ENCODE measurements at places on chromosomes 3 and 15. TPM values are rescaled to one million over a fixed set of nuclear protein-coding genes. Genes with fewer than 3 reads are reported as not detected.

- no peak for DNase-seq
These were observed 98.8 kb upstream of the MB21D2 start for GRCh38 chr3:193016437-193016901.

ITIH1 gene
- not detected for total RNA-seq

DNA sequence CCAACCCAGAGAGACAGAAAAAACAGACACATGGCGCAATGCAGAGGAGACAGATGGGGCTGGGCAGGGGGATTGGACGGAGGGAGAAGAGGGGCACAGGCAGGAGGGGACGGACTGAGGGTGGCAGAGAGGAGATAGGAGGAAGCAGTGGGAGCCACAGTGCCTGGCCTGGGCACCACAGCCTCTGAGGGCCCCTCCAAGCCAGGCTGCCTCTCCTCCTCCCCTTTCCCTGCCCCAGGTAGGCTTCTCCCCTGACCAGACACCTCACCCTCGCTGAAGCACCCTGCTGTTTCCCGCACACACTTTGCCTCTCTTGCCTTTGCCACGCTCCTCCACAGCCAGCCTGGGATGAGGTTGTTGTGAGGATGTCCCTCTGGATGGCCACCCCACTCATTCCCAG is 84.0 kb upstream of the PRR20G start:
- no peak for DNase-seq

B3GNT5 gene
- total RNA-seq: 23.0 TPM

DNA sequence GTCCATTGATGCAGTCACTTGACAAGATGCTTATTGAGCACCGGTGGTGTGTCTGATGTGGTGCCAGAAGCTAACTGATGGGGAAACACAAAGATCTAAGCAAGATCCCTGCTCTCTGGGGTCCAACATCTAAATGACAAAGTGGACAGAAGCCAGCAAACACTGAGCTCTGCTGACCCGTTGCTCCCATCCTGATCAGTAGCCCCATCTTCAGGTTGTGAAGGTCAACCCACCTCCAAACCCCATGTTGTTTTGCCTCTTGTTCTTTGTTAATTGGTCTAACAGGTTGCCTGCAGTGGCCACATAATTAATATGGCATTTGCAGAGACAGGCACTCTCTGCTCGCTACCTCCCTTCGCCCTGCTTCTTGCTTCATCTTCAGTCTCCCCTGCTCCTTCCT is 21.5 kb upstream of the GLCE start:
- DNase-seq: no peak

DNA sequence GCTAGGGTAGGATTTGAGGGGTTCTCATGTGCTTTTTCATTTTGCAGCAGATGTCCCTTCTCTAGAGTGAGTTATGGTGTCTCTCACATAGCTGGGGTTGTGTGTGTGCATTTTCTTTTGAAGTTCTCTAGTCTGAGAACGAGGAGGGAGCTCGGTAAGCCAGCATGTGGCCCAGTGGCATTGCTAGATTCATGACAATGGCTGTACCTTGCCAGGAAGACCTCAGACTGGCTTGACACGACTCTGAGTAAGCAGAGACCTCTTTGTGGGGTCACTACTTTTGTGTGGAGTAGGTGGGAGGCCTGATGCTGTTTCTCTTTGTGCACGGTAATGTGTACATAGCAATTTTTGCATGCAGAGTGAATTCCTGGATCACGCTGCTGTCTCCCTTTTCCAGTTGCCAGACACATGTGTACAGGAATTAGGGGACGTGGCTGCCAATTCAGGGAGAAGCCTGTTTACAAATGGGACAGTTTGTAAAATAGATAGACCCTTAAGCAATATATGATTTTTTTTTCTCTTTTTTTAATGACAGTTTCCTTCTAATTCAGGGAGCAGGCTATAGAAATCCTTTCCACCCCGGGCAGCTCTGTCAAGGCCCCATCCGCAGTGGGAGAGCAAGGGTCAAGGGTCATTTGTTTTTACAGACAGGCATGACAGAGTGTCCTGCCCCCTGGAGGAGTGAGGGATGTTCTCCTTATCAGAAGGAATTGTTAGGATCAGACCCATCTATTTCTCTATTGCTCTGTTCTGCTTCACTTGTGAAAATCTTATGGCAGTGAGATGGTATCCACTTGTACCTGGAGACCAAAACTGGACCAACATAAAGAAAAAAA is 4.6 kb downstream of the CACNA1D start:
- DNase-seq: no peak

CASR gene
- total RNA-seq: not detected

CCR8 gene
- not detected for total RNA-seq

NTRK3 gene
- total RNA-seq: not detected

All from epithelial cell of proximal tubule (primary cell).